ENCODE measurements at places on chromosomes 3 and 15.

GRCh38 chr15:68494573-68495110, 62.7 kb upstream of the ITGA11 start:
- DNase-seq = no peak

- no peak for DNase-seq
Measured at GRCh38 chr3:88369337-88369736, 219.6 kb downstream of the C3orf38 start.

DNA sequence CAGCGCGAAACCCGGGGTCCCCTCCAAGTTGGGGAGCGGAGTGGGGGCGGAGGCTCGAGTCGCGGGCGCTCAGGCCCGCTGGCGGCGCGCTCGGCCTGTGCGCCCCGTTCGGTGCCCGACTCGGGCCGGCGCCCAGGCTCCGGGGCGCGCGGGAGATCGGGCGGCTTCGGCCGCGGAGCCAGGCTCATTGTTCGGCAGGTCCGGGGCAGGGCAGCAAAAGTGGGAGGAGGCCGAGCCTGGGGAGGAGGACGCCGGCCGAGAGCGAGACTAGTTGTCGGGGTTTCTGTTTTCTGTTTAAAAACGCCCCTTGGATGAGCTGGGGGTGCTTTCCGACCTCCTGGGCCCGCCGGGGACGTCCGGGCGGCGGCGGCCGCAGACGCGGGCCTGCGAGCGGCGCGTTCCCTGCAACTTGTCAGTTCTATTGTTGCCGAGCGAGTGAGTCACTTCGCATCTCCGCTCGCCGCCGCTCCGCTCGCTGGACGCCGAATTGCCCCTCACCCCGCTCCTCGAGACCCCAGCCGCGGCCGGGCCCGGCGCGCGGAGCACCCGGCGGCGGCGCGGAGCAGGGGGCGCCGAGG, 676 bp downstream of the TCF12 start:
- DNase-seq = no peak

- DNase-seq = no peak
Measured at GRCh38 chr3:50161320-50161719, 6.2 kb downstream of the SEMA3F start.

DNA sequence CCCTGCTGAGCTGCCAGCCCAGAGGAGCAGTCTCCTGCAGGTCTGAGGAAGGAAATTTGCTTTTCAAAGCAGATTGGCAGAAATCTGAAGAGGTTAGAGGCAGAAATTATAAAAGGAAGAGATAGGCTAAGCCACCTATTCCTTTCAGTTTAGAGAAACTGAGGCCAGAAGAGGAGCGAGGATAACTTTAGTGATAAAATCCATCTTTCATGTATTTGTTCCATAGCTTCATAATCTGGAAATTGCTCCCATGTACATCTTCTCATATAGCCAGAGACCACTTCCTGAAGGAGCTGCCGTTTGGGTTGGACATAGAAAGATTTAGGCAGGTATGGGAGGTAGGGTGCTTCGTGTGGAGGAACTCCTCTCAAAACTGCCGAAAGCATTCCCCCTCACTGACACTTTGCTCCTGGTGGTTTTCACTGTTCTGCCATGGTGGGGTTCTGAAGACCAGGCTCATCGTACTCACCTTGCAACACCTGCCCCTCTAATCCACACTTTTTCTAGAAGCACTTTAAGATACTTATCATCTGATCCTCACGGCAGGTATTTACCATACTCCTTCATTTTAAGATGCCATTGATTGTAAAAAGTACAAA, 670 bp upstream of the ACAP2 start:
- DNase-seq = no peak

- DNase-seq = no peak
Measured at GRCh38 chr3:100561459-100562158, 47.8 kb upstream of the ADGRG7 start.

DNA sequence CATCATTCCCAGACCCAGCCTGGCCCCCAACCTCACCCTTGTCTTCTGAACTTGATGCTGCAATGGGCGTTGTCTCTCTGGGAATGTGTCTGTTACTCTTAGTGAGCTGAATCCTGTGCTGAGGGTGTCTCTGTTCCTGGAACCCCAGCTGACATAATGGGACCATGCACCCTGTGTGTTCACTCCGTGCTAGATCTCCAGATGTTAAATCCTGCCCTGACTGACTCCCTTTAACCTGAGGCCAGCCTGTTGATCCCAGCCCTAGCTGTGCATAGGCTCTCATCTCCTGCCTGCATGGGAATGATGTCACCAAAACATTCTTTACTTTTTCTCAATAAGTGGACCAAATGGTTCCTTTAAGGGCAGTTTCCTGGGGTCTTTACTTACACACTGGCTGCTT, 48.0 kb upstream of the UMPS start:
- DNase-seq = no peak

GRCh38 chr3:126469479-126469878, 6.2 kb downstream of the ZXDC start:
- DNase-seq = no peak

- DNase-seq = no peak
Measured at GRCh38 chr3:14124223-14124614, 451 bp downstream of the CHCHD4 start.

DNA sequence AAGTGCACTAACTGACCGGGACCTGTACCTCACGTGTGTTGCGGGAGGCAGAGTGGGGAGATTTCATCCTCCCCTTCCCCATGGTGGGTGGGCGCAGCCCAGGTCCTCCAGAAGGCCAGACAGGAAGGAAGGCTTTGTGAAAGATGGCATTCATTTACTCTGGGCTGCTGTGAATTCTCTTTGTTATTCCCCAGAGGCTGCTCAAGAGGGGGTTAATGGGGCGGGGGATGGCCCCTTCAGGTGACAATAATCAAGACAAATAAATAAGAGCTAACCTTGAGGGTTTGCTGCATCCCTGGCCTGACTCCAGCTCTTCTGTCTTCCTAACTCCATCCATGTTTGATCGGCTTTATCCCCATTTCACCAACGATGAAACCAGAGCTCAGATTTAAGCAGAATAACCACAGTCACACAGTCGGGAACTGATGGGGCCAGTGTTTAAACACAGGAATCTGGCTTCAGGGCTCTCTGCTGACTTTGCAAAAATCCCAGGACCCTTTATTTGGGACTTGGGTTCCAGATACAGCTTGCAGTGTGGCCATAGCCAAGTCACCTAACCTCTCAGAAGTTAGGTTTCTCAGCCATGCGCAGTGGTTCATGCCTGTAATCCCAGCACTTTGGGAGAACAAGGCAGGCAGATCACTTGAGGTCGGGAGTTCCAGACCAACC, 16.5 kb downstream of the PIF1 start:
- DNase-seq = no peak

DNA sequence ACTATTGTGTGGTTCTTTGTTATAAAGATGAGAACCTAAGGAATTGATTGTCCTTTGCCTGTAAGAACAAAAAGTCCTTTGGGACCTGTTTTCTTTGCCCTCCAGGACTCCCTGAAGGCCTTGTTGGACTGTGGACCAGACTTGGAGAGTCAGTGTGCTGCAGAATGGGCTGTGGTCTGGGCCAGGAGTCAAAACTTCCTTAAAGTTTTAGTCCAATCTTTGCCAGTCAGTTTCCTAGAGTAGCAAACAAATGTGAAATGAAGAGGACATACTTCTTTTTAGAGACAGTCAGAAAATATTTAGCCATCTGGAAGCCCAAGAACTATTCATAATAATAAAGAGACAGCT, 45.4 kb downstream of the PDE8A start:
- DNase-seq = no peak

DNA sequence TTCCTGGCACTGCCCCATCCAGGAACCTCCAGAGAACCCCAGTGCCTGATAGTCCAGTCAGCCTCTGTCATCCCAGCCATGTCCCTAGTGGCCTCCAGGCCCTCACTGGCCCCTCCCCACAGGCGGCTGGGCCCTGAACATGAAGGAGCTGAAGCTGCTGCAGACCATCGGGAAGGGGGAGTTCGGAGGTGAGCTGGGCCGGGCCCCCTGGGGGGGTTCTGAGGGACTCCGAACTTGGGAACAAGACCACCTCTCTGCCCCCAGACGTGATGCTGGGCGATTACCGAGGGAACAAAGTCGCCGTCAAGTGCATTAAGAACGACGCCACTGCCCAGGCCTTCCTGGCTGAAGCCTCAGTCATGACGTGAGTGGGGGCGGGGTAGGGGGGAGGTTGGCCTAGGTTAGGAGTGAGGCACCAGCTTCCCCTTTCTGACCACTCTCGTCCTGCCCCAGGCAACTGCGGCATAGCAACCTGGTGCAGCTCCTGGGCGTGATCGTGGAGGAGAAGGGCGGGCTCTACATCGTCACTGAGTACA, 12.0 kb upstream of the LMAN1L start:
- DNase-seq = no peak

GRCh38 chr15:55349282-55349681, 30.3 kb downstream of the PIGB start:
- DNase-seq = no peak

GRCh38 chr3:72042397-72043203, 257.7 kb upstream of the PROK2 start:
- DNase-seq = no peak

GRCh38 chr15:65583701-65584100, 27.2 kb downstream of the INTS14 start:
- DNase-seq = no peak

DNA sequence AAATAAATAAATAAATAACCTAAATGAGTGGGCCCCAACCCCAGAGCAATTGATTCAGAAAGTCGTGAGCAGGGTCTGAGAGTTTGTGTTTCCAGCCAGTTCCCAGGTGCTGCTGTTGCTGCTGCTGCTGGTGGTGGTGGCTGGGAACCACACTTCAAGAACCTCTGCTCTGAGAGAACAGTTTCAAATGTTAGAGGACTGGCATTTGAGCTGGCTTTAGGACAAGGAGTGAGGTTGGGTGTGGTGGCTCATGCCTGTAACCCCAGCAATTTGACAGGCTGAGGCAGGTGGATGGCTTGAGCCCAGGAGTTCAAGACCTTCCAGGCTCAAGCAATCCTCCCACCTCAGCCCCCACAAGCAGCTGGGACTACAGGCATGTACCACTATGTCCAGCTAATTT, 123.1 kb upstream of the UBE2E1 start:
- no peak for DNase-seq

DNA sequence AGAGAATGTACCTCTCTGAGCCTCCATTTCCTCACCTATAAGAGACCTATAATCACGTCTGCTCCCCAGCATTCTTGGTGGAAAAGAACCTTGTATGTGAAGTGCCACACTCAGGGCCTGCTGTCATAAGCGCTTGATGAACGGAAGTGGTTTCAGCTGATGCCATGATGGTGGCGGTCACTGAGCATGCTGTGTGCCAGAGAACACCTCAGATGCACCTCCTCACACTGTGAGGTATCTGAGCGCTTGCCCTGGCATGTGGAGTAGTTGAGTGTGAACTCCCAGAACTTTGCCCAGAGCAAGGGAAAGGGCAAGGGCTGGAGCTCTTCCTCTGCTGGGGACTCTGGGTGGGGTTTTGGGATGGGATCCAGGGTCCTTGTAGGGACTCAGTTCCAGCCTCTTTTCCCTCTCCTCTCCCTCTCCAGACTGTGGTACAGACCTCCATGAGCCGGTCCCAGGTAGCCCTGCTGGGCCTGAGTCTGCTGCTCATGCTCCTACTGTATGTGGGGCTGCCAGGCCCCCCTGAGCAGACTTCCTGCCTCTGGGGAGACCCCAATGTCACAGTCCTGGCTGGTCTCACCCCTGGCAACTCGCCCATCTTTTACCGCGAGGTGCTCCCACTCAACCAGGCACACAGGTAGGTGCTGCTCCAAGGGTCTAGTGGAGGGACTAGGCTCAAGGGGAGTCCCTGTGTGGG, 2.7 kb downstream of the ABHD14A start:
- DNase-seq = no peak

DNA sequence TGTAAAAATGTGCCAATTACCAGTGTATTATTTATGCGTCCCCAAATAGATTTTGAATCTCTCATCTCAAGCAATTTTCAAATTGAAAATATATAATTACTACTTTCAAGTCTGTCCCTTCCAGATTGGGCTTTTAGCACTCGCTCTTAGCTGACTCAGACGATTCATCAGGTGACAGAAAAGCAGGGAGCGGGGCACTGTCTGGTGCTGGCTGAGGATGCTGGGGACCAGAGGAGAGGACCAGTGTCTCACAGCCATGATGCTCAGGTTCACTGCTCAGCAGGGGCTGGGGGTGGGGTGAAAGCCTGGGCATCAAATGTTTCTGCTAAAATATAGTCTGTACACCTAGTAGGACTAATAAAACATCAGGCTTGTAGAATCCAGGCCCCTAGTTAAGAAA, 199.9 kb downstream of the GABRG3 start:
- no peak for DNase-seq

DNA sequence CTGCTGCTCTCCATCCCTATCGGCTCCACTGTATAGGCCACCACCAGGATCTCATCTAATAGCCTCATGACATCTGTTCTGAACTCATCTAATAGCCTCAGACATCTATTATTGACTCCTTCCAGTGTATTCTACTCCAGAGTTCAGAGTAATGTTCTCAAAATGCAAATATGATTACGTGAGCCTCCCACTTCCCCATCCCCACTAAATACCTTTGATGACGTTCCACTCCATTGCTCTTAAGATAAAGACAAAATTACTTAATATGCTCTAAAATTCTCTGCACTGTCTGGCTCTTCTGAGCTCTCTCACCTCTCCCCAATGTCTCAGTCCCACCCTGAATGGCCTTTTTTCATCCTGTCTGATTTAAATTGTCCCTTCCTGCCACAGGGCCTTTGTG, 94.7 kb downstream of the SAMMSON start:
- no peak for DNase-seq

GRCh38 chr3:191301782-191302411, 27.3 kb upstream of the CCDC50 start:
- no peak for DNase-seq

- DNase-seq = no peak
Measured at GRCh38 chr3:147369231-147369630, 37.1 kb downstream of the ZIC4 start.

- no peak for DNase-seq
Measured at GRCh38 chr3:179603831-179604230, 607 bp downstream of the MRPL47 start.

- DNase-seq = no peak
Measured at GRCh38 chr3:127781411-127782001, 40.8 kb downstream of the MGLL start.

DNA sequence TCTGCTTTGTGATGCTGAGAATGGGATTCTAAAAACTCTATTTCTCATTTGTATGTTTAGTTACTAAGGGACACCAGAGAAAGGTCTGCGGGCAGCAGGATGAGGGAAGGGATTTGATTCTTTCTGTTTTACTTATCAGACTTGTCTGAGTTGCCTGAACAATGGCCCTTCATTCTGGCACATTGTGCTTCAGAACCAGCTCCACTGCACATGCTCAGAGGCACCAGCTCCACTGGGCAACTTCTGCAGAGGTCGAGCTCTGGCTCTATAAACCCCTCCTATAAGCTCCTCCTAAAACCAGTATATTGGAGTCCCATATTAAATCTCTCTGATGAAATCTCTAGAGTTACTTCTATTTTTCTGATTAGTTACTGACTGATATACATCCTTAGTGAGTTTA, 453.2 kb upstream of the CDIN1 start:
- DNase-seq = no peak

GRCh38 chr3:41202075-41202833, 2.9 kb downstream of the CTNNB1 start:
- no peak for DNase-seq

- no peak for DNase-seq
Measured at GRCh38 chr3:187450431-187451190, 82.4 kb downstream of the RTP4 start.

- no peak for DNase-seq
Measured at GRCh38 chr15:27639595-27639994, 459.5 kb downstream of the OCA2 start.
